ENCODE measurements at places on chromosomes 7 and 10. TPM values are rescaled to one million over a fixed set of nuclear protein-coding genes. Genes with fewer than 3 reads are reported as not detected.

The TMEM213 gene
- total RNA-seq = not detected

The ELAPOR2 gene
- total RNA-seq = 17.3 TPM

The CALY gene
- not detected for total RNA-seq

The NEUROD6 gene
- total RNA-seq = not detected

The PNLIPRP2 gene
- total RNA-seq = not detected

The DYNC1I1 gene
- 3.7 TPM for total RNA-seq

The CDC14C gene
- not detected for total RNA-seq

The CFAP69 gene
- 4.8 TPM for total RNA-seq

The FOXI2 gene
- total RNA-seq = not detected

The GPR146 gene
- 1.8 TPM for total RNA-seq

The PLAU gene
- total RNA-seq = 0.90 TPM

The CHAT gene
- total RNA-seq = not detected

The SSBP1 gene
- total RNA-seq = 487 TPM

The SLC18A2 gene
- not detected for total RNA-seq

The ASB10 gene
- total RNA-seq = not detected

The SPDYE6 gene
- total RNA-seq = not detected

The GSTO2 gene
- 1.4 TPM for total RNA-seq

The TSPAN12 gene
- total RNA-seq = 3.7 TPM

The PTER gene
- total RNA-seq = 10.0 TPM

The SH2D4B gene
- 0.30 TPM for total RNA-seq

The IL6 gene
- total RNA-seq = 4.3 TPM

The TMEM140 gene
- 2.9 TPM for total RNA-seq

The NOS3 gene
- total RNA-seq = not detected
